Pons (tissue), 1 donor: ENCODE measurements at places on chromosomes 7 and 10.
A peak's percentile ranks its signal among the peaks of the same experiment; 100 is the strongest.

DNA sequence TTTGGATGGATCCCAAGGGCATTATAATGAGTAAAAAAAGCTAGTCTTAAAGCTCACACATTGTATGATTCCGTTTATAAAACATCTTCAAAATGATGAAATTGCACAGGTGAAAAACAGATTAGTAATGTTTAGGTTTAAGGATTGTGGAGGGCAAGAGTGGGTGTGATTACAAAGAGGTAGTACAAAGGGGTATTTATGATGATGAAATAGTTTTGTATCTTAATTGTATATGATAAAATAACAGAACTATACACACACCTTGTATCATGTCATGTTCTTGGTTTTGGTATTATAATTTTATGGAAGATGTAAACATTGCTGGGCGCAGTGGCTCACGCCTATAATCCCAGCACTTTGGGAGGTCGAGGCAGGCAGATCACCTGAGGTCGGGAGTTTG lies 2.8 kb upstream of the SSC4D start:
- no peak for DNase-seq

DNA sequence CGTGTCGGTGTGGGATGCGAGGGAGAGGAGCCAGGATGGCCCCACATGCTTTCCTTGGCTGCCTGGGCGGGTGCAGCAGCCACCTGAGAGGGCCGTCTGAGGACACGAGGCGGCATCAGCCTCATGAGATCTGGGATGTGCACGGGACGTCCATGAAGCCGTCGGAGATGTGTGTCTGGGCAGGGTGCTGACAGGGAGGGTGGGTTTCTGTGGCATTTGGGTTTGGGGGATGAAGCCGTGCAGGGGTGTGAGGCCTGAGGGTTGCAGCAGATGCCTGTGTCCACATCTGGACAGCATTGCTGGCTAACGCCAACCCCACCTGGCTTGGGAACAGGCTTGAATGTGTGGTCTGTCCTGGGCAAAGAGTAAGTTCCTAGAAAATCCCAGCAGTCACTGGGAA lies 179.5 kb downstream of the DNAJB6 start:
- no peak for DNase-seq

DNA sequence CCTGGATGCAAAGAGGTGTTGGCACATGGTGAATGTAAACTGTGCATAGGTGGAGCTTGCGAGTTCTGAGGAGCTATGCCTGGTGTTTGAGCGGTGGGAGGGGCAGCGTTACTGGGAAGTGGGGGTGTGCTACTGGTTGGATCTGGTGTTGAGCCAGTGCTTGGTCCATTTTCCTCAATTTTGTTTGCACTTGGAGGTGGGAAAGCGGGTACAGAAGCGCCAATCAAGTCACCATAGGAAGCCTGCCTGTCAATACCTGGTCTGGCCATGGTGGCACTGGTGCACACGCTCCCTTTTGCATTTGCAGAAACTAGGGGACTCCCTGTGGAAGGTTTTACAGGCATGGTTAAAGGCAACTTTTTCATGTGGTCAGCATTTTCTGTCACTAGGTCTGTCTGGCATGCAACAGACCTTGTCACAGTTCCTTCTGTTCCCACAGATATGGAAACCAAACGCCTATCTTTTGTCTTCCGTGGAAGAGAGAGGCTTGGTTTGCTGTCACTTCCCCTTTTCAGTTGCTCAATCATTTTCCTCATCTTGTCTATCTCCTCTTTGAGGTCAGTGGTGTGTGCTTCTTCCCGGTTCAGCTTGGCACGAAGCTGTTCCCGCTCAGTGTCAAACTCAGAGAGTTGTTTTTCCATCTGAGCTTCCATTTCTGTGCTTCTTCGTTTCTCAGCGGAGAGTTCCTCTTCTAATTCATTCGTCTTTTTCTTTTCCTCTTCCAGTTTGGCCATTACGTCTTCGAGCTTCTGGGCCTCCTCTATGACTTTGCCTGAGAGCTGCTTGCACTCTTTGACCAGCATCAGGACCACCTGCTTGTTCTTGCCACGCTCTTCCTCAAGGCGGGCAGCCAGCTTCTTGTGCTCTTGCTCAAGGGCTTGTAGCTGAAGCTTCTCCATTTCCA lies 81.1 kb downstream of the CTTNBP2 start:
- peak; percentile 85 for DNase-seq

DNA sequence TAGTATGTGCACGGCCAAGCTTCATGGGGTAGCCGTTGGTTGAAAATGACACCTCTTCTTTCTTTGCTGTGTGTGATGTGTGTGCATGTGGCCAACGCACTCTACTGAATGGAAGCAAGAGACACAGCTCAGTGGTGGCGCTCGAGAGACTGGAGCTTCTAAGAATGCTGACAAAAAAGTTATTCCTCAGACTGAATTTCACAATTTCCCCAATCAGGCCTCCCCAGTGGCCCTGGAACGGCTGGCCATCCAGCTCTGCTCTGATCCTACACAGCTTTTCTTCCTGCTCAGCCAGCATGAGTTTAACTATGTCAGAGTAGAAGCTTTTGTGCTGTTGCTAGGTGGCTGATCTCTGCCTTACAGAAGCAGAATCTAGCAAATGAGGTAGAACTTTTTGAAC lies 186.7 kb upstream of the PLXDC2 start:
- peak; percentile 84 for DNase-seq

- DNase-seq, result no peak
These were observed 83.4 kb downstream of the LRMDA start for GRCh38 chr10:75514830-75515229.

DNA sequence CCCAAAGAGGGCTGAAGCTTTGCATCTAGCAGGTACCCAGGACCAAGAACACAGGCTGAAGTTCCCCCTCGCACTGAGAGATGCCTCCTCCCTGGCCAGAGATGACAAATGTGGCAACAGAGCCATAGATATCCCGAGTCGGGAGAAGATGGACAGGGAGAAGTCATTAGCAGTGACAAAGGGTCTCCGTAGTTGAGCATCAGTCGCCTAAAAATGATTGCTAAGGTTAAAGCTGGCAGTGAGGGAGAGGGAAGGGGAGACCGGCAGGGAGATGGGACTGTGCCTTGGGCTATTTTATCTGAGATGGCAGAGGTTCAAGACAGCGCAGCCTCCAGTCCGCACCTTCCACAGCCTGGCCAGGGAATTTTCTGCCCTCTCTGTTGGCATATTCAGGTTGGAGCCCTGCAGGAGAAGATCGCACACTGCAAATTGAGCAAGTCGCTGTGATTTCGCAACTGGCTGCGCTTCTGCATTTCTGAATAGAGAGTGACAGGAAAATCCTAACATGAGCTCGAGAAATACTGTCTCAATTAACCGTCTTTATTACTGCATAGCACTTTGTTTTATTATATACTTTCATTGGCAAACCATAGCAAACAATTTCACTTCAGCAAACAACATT lies 238.9 kb upstream of the GPR26 start:
- peak; percentile 3 for DNase-seq

GRCh38 chr10:35470925-35471315 lies 134.2 kb upstream of the GJD4 start:
- DNase-seq, result no peak

DNA sequence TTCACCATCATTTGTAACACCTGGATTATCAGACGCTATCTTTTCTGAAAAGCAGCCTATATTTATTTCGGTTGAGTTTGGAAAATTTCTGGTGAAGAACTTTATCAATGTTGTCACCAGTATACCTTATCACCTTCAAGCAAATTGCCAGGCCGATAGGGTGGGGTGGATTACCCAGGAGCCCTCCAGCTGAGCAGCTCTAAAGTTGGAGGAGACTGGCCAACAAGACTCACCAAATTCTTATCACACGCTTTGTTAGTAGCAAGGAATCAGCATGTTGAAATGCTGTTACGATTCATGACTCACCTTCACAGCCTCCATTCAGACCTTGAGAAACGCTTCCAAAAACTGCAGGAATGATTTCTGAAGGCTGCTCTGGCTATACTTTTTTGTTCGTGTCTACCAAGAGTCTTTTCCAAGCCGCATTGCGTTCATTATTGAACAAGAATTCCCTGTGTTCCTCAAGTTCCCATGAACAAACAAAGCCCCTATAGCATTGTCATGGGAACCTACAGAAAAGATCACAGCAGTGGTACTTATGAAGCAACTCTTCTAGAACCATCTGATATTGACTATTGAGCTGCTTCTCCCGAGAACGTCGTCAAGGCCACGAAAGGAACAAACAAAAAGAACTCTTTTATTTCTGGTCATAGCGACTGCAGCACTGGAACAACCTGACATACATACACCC lies 291.4 kb downstream of the SFMBT2 start:
- no peak for DNase-seq

GRCh38 chr10:26199841-26200240 lies 16.7 kb upstream of the GAD2 start:
- no peak for DNase-seq

- DNase-seq, result no peak
These were observed 46.5 kb downstream of the CTBP2 start for GRCh38 chr10:125113691-125114371.
